ENCODE measurements at places on chromosomes 1 and 21.

- no peak for DNase-seq
Observed at GRCh38 chr1:186781730-186782129, 47.0 kb upstream of the PLA2G4A start.

DNA sequence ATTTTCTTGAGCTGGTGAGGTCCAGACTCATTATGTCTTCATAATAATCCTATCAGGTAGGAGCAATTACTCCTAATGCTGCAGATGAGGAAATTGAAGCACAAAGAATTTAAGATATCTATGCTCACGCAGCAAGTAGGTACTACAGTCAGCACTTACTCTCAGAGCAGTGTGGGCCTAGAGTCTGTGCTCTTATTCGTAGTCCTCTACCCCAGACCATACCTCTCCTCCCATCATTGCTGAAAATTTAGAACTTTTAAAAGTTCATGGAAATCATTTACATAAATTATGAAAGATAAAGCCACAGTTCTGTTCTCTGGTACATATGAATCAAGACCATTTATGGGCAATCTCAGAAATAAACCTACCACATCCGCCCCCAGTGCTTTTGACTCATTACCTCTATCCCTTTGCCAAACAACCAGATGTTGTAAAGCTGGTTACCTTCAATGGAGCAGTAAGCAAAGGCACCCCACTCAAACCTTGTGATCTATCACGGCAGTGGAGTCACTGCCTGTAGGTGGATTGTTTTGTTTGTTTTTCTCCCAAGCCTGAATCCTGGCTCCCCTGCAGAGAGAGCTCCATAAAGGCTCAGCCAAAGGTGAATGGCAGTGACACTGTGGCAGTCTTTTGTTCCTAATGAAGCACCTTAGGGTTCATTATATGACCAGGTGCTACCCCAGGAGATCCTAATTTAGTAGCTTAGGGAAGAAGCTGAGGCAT is 20.9 kb upstream of the MAN1A2 start:
- no peak for DNase-seq

GRCh38 chr1:42239555-42239954 is 75.0 kb upstream of the GUCA2A start:
- no peak for DNase-seq

GRCh38 chr1:244154872-244155531 is 103.9 kb downstream of the ZBTB18 start:
- DNase-seq, result no peak

DNA sequence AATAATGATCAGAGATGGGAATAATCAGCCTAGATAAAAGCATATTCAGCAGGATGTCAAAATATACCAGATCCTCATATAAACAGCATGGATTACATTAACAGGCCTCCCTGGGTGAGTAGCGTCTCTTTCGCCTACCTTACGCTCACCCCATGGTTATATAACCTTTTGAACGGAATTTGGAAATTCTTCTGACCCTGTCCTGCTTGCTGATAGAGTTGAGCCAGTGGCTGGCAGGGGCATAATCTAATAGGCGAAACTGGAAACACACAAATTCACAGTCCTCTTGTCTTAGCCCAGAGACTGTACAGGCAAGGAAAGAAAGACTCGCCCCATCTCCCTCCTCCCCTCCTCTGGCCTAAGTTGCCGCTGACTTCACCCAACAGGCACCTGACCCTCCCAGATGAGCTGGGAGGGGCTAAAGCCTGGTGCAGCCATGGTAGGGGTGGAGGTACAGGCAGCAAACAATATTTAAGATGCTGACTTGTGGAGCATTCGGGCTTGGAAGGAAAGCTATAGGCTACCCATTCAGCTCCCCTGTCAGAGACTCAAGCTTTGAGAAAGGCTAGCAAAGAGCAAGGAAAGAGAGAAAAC is at the start of gene ANGPTL7:
Gene ANGPTL7 (plus strand): TSS at position 498 of the 594 bp plus-strand sequence. CDS start 225 bp downstream, outside the sequence.
- DNase-seq, result no peak

DNA sequence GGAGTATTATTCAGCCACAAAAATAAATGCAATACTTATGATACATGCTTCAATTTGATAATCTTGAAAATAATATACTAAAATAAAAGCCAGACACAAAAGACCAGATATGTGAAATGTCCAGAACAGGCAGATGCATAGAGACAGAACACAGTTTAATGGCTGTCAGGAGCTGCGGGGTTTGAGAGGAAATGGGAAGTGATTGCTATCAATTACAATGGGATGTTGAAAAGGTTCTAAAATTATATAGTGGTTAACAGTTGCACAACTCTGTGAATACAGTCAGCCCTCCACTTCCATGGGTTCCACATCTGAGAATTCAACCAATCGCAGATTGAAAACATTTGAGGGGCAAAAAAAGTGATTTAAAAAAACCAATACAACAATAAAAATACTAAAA is 54.0 kb downstream of the LTN1 start:
- DNase-seq, result no peak

DNA sequence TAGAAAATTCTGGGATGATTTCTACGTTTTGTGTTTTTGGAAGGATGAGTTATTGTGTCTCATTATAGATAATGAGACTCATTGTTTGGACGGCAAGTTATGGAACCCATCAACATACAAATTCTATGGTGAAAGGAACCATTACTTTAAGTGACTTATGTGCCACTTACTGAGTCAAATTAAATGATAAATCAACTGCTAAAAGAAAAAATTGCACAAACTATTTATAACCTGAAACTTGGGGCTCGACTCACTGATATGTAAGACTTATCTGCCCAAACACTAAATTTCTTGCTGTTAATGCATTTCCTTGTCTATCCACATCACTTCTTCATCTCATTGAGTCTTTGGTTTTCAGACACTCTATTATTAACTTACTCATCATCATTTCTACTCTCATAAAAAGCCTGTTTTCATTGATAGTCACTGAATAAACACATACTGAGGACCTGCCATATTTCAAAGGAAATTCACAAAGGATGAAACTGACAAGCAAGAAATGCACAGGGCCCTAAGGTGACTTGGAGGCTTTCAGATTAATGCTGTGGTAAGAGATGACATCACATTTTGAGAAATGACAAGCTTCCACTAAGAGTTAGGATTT is 872.7 kb upstream of the ADAMTS5 start:
- no peak for DNase-seq

- DNase-seq, result no peak
Observed at GRCh38 chr1:10693152-10693496, 103.3 kb downstream of the CASZ1 start.

GRCh38 chr1:54885237-54885679 is 1.7 kb downstream of the DHCR24 start:
- DNase-seq, result no peak

GRCh38 chr1:19010503-19010902 is 54.0 kb upstream of the IFFO2 start:
- no peak for DNase-seq

DNA sequence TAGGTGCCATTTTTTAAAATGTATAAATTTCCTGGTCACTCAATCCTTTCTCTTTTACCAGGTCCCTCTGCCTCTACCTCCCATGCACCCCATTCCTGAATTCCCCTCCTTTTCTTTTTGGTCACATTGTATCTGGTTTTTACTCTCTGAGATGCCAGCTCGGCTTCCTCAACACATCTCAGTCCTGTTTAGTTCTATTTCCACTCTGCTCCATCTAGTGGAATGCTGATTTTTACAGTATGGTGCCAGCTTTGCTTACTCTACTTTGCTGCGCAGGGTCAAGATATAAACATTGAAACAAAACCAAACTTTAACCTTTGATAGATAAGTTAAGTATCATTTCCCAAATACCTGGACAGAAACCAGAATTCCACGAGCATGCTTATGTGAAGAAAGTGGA is 96.0 kb downstream of the ESRRG start:
- DNase-seq, result no peak

DNA sequence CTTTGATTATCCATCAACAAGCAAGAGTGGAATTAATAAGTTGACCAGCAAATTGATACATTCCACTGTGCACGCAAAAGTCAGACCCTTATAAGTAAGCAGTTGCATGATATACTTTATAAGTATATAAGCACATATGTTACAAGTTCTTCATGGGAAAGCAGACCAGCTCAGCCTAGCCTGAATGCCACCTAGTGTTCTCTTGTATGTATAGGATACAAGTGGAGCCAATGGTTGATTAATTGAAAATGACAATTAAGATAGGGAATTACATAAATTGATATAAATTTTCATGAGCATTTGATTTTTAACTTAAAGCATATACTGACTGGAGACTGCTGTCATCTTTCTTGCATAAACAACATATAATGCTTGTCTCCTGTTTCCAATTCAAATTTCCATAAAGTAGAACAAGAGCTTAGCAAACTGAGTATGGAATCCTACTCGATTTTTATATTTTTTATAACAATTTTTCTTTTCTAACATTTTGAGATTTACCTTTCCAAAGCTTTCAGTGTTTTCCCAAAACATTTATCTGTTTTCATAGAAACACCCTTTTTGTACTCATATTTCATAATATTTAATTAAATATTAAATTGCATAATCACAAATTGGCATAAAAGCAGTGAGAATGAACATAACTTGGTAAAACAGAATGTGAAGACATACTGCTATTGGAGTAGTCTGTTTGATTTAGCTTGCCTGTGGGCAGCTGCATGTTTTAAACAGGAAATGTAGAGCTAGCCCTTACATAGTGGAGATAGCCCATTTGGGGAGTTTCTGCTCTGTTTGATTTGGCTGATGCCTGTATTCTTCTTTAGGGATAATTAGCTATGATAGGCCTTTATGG is 62.8 kb downstream of the MAGI3 start:
- DNase-seq, result no peak

- DNase-seq, result peak; percentile 81
Observed at GRCh38 chr1:2231532-2232254, 3.6 kb downstream of the SKI start.

GRCh38 chr21:15449556-15449955 is 280.2 kb upstream of the USP25 start:
- DNase-seq, result no peak

DNA sequence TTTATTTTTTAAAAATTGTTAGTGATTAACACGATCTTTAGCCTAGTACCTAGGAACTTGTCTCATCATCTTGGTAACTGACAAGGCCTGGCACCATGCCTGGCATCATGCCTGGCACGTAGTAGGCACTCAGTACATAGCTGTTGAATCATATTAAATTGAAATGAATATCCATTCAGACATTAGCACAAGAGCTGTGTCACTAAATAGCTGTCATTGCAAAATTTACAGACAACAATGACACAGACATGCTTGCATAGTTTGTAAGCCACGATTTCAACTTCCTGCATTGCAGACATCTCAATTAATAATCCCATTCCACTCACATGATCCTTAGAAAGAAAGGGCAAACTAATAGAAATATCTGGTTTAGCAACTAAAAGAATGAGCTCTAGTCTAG is 15.4 kb upstream of the PHACTR4 start:
- DNase-seq, result no peak

DNA sequence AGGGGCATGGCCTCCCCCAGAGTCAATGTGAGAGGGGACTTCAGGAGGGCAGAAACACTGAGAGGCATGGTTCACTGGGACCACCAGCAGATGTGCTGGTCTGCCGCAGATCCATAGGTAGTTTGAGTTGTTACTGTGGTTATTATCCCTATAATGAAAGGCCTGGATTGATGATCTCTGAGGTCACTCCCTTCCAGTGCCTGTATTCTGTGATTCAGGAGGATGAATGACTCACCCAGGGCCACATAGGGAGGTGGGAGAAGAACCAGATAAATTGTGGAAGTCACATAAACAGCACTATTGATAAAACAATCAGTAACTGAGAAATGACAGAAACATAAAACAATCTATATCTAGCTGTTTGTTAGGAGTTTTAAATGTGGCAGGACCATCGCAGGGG is 22.7 kb upstream of the ACTL8 start:
- no peak for DNase-seq

DNA sequence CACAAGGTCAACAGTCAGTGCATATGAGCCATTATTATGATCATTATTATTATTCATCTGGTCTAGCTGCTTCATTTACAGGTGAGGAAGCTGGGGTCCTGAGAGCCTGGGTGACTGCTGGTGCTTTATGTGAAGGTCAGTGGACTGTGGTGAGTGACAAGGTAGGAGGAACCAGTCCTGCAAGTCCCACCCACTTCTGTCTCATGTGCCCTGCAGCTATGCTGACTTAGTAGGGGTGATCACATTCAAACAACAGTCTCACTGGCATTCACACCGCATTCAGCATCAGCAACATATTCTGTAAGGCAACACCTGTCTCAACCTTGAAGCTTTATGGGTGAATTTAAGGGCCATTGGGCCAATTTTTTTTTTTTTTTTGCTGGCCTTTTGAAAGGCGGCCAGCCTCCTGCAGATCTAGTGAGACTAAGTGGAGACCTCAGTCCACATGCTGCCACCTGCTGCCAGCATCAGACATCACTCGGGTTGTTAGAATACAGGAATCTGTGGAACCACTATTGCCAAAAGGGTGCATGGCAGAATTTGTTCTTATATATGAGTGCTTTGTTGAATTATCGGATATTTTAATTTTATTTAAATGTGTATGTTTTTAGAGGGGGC is 59.9 kb upstream of the CACNA1E start:
- no peak for DNase-seq

DNA sequence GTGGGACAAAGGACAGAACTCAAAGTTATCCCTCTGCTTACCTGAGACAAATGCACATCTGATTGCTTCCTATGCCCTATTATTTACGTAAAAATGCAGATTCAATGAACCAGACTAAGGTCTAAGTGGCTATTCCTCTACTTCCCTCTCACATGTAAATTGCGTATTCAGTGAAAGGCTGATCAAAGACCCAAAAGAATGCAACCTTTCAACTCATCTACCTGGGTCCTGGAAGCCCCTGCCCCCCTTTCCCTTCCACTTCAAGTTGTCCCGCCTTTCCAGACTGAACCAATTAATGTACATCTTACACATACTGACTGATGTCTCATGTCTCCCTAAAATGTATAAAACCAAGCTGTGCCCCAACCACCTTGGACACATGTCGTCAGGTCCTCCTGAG is 14.6 kb downstream of the SSX2IP start:
- DNase-seq, result no peak

GRCh38 chr1:111882559-111882958 is 106.9 kb downstream of the KCND3 start:
- DNase-seq, result no peak

DNA sequence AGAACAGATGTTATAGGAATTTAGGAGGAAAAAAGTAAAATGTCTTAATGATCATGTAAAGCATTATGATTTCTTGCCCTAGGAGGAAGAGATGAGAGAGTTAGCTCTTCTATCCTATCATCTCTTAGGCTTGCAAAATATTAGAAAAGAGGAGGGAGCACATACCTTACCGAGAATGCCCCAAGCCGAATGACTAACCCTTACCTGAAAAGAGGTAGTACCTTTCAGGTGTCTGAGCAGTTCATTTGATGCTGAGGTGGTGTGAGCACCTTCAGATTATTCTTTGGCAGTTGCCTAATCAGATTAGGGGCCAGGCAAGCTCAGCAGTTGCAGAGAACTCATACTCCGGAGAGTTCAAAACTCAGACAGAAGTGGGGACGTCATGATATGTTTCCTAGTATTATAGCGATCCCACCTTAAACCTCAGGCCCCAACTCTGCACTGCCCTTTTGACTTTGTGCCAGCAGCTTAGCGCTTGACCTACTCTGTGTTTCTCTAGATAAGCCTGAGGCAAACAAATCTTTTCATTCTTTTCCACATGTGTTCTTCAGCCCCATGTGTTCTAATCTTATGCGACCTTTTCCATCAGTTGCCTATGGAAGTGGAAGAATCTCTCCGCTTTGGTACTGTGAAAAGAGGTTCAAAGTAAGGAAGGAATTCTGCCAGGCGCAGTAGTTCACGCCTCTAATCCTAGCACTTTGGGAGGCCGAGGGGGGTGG is 52.5 kb downstream of the ATP2B4 start:
- DNase-seq, result no peak

- no peak for DNase-seq
Observed at GRCh38 chr1:201681375-201681774, 142.4 kb downstream of the NAV1 start.

Data from stimulated activated naive CD4-positive, alpha-beta T cell (primary cell).